ENCODE measurements at places on chromosomes 7 and 10.
A peak's percentile ranks its signal among the peaks of the same experiment; 100 is the strongest.

GRCh38 chr7:127815631-127816145 is 163.7 kb downstream of the SND1 start:
- DNase-seq: no peak

GRCh38 chr10:128894641-128895040 is 572.4 kb upstream of the MGMT start:
- no peak for DNase-seq

- DNase-seq: no peak
Observed at GRCh38 chr7:114606100-114606499, 191.5 kb downstream of the FOXP2 start.

DNA sequence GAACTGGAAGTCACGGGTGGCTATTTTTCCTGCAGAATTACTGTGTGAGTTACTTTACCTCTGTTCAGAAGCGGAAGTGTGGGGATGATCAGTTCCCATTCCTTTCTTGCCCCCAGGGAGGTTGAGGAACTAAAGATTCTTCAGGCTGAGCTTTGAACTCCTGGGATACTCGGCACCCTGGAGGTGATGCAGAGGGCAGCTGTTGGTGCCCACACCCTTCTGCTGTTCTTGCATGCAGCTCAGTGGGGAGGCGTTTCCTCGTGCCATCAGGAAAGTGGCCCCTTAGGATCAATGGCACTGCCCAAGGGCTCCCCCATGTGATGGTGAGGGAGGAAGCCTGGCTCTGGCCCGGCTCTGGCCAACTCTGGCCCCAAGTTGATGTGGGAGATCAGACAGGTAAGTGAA is 44.7 kb upstream of the MXI1 start:
- no peak for DNase-seq

GRCh38 chr10:121981346-121981745 is 6.3 kb upstream of the NSMCE4A start:
- no peak for DNase-seq

DNA sequence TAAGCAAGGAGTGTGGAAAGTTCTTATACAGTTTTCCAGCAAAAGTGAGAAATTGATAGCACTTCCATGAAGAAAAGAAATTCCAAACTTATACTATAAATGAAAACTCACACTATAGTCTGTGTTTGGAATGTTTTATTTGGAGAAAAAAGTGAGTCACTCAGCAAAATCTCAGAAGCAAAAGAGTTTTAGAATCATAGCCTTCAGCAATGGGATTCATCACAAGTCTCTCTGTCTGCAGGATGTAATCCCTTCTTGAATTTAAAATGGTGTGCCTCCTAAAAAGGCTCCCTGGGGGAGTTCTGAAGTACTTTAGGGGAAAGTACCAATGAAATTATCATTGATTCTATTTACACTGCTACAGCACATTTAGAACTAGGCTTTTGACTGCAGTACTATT is 756.4 kb downstream of the XPNPEP1 start:
- no peak for DNase-seq

- DNase-seq: no peak
Observed at GRCh38 chr7:121394709-121395140, 1.4 kb downstream of the FAM3C start.

- no peak for DNase-seq
Observed at GRCh38 chr10:121975295-121976086, 474 bp upstream of the NSMCE4A start.

DNA sequence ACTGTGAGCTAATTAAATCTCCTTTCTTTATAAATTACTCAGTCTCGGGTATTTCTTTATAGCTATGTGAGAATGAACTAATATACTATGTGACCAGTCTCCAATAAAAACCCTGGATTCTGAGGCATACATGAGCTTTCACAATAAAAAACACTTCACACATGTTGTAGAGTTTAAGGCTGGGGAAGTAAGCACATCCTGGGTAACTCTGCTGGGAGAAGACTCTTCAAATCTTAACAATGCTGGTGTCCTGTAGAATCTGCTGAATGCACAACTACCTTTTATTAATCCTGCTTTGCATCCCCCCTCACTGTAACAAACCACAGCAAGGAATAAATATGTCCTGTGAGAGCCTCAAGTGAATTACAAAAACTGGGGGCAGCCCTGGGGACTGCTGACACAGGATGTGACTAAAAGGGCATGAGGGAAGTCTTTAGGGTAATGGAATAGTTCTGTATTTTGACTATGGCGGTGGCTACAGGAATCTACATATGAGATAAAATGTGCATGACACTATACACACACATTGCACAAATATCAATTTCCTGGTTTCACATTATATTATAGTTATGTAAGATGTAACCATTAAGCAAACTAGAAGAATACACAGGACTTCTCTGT is 45.1 kb upstream of the KCTD7 start:
- no peak for DNase-seq

DNA sequence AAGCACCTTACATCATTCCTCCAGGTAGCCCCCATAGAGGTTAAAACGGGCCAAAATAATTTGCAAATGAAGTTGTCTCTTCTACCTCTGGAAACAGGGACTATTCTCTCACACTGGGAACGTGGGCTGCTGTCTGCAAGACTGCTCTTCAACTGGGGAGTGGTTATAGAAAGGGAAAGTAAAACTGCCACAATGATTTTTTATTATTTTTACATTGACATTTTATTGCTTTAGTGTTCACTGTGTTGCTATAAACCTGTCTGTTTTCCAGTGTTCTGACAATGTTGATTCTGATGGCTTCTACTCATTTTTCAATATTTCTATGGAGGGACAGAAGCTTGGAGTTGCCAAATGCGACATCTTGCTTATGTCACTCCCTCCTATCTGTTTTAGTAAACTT is 115.1 kb upstream of the ANTXRL start:
- no peak for DNase-seq

DNA sequence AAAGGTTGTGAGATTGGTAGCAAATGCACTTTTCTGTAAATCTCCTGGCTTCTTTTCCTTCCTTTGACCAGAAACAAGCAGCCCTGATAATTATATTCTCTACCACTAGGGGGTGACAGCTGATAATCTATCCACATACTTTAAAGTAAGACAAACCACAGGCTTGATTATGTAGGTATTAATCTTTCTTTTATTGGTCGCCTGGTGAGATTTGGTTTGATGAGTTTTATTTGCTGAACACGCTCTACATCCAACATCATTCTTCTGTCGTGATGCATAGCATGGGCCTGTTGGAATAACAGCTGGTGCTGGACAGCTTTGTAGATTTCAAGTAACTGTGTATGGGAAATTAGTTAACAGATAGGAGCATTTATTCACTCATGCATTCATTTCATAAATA is 63.5 kb downstream of the ZNF365 start:
- no peak for DNase-seq

GRCh38 chr10:67098461-67098860 is 172.6 kb downstream of the LRRTM3 start:
- no peak for DNase-seq

- DNase-seq: no peak
Observed at GRCh38 chr7:77691892-77692491, 4.3 kb upstream of the RSBN1L start.

DNA sequence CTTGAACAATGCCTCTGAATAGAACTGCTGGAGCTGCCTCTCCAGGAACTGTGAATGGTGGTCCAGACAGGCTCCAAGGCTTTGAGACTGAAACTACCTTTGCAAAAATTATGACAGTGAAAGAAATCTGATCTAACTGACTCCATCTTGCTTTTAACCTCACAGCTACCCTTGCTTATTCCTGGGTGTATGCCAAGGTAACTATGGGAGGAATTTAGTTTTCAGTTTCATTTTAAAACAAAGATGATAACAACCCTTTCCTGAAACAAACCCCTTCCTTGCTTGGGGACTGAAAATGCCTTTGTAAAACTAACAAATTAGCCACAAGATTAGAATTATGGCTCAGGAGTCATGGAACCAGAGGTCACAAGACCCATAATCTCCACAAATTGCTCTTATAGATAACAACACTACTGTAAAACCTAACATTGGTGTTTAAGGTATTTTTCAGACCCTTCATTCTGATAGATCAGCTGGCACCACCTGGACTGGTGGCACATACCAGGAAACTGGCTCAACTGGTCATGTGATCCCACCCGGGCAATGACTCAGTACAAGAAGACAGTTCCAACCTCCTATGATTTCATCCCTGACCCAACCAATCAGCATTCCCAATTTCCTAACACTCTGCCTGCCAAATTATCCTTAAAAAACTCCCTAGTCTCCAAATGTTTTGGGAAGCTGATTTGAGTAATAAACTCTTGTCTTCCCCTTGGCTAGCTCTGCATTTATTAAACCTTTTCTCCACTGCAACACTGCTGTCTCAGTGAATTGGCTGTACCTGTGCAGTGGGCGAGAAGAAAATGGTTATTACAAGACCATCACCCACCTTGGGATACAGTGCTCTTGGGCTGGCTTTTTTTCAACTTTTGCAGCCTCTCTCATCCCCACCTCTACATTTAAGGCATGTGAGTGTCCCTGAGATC is 608.1 kb downstream of the TYW1 start:
- DNase-seq: no peak

DNA sequence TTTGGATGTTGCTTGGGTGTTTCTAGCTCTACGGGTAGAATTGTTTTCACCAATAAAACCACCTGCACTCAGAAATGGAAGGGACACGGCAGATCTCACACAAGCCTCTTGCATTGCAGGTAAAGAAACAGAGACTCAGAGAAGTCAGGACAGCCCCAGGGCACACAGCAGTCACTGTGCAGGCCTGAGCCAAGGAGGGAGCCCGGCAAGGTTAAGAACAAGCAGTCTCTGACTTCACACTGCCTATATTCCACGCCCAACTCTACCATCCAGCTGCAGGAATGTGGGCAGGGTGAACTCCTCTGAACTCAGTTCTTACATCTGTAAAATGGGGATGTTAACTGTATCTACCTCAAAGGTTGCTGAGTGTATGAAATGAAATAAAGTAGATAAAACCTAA is 15.4 kb downstream of the CHST15 start:
- no peak for DNase-seq

GRCh38 chr10:132840698-132841614 is 55.0 kb upstream of the NKX6-2 start:
- no peak for DNase-seq

GRCh38 chr10:127736222-127736914 is 617 bp upstream of the FOXI2 start:
- no peak for DNase-seq

DNA sequence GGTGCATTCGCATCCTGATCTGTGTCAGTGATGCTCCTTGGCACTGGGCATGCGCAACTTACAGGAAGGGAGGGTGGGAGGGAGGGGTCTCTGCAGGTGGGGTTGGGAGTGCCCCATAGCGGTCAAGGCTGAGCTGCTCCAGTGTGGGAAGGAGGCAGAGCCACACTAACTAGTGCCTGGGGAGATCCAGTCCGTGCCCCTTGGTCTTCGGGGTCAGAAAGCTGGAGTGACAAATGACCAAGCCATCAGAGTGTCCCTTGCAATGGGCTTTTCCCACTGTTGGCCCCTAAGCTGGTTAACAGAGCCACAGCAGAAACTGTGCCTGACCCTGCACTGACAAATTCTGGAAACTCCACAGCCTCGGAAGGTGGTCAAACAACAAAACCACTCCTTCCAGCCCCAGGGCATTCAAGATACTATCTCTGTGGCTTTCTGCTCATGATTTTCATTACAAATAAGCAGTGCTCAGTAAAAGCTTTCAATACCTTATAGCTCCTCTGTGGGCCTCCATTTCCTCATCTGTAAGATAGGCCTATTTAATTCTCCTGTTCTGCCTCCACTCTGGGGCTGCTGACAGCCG is 138.1 kb upstream of the UNC5B start:
- no peak for DNase-seq

DNA sequence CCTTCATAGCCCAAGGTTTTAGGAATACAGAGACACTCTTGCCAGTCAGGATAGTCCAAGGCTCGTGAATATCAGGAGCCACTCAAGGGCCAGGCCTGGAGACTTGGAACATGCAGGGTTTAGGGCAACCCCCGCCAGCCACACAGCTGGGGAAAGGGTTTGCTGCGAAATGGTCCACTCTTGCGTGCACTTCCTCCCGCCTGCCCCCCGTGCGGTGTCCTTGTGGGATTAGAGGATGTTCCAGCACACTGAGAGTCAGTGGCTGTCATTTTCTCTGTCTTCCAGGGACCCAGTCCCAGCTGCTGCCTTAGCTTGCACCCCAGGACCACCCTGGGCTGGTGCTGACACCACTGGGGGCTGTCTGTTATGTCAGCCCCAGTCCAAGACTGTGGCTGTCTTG is 38.5 kb downstream of the POR start:
- DNase-seq: no peak

- peak; percentile 11 for DNase-seq
Observed at GRCh38 chr10:77173615-77174461, 463.8 kb downstream of the KCNMA1 start.

GRCh38 chr7:159118197-159118595 is 26.5 kb downstream of the VIPR2 start:
- DNase-seq: no peak

GRCh38 chr10:124289851-124290795 is 128.6 kb downstream of the OAT start:
- peak; percentile 73 for DNase-seq

GRCh38 chr10:27713941-27714340 is 31.7 kb downstream of the MKX start:
- no peak for DNase-seq

- no peak for DNase-seq
Observed at GRCh38 chr7:138527746-138528223, 67.7 kb downstream of the TRIM24 start.

DNA sequence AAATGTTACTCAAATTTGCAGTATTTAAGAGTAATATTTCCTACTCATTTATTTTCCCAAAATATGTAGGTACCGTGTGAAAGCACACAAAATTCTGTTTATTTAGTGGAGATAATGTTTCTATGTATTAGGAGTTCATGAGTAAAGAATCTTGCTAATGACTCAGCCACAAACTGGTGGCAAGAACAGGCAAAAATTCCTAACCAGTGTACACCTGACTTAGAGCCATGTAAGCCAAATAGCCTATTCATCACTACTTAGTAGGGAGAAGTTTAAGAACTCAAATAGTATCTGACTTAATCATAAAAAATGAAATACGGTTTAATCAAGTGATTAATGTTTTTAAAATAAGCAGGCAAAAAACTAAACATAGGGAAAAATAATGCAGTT is 169.0 kb downstream of the SRPK2 start:
- DNase-seq: no peak

DNA sequence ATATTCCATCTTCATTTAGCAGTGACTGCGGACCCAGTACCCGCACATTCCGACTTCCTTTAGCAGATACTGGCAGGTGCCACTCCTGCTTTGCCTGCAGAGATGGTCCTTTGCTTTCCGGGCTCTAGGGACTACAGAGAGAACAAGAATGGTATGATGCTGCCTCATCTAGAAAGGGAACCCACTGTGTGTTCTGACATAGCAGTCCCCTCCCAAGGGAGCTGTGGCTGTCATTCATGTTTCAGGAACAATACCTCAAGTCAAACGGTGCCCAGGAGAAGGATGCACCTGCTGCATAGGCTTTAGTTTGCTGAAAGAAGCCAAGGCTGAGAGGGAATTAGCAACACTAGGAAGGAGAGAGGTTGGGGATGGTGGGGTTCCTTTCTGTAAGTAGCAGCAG is 15.9 kb upstream of the TMEM72 start:
- no peak for DNase-seq

DNA sequence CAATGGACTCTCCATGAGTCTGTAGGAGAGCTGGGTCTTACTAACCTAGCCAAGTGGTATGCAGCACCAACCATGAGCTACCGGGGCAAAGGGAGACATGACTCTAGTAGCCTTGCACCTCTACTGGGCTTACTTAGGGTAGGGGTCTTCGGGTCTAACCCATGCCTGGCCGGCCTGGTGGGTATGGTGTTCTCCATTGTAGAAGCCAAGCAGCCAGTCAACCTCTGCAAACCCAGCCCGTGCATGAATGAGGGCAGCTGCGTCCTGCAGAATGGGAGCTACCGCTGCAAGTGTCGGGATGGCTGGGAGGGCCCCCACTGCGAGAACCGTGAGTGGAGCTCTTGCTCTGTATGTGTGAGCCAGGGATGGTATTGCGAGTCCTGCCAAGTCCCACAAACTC is 51.0 kb downstream of the VWA2 start:
- no peak for DNase-seq

Measured in SHP77 treated with DMSO at 0.1 percent for 48 hours (cell line).